Brain microvascular endothelial cell (primary cell): ENCODE measurements at places on chromosomes 3 and 15.

GRCh38 chr3:169083163-169083562 lies 580.3 kb downstream of the MECOM start:
- no peak for DNase-seq

- DNase-seq = no peak
These were observed 226.4 kb downstream of the SI start for GRCh38 chr3:164851905-164852304.

DNA sequence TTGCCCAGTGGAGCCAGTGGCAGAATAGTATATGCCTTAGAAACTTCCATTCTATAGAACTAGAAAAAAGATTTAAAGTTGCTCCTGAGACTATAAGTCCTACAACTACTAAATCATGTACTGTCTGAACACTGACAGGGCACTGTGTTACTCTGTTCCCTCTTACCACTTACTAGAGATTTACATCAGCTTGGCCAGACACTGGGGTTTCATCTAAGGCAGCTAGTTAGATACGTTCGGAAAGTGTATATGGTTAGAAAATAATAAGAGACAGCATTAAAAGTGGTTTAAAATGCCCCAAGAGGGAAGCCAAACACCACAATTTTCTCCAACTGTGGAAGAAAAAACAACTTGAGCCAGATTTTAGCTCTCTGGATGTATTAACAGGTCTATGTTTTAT lies 97.1 kb downstream of the FBN1 start:
- no peak for DNase-seq

GRCh38 chr3:15610082-15610759 lies 8.7 kb downstream of the BTD start:
- peak; percentile 69 for DNase-seq

DNA sequence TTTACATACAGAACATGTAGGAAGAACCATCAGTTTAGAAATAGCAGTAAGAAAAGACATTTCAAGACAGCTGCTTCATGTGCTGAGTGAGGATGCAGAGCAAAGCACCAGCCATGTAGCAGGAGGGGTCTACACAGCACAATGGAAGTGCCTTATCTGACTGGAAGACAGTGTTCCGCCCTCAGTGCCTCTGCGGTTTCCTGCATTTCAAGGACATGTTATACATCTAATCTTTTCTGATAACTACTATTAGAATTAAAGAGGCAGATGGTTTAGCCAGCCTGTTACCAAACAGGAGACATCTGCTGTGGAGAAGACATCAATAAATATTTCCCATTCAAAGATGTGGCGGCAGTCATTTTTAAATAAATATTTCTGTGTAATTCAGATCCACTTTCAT lies 10.6 kb downstream of the LSG1 start:
- DNase-seq = no peak

DNA sequence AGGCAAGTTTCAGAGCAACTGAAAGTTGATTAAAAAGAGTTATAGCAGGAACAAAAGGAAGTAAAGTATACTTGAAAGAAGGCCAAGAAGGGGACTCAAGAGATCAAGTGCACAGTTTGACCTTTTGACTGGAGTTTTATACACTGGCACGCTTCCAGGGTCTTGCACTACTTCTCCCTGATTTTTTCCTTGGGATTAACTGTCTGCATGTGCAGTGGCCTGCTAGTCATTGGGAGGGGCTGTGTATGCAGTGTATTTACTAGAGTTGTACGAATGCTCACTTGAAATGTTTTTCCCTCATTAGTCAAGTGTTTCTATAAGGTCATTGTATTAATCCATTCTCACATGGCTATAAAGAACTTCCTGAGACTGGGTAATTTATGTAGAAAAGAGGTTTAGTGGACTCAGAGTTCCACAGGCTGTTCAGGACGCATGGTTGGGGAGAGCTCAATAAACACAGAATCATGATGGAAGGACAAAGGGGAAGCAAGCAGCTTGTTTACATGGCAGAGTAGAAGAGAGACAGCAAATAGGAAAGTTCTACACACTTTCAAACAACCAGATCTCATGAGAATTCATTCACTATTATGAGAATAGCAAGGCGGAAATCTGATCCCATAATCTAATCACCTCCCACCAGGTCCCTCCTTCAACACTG lies 571.8 kb downstream of the ZPLD1 start:
- no peak for DNase-seq

- DNase-seq = no peak
These were observed 2.1 kb upstream of the DYNLT2B start for GRCh38 chr3:196320137-196320536.
